ENCODE measurements at places on chromosomes 16 and 17.
A peak's percentile ranks its signal among the peaks of the same experiment; 100 is the strongest.

- no peak for DNase-seq
Observed at GRCh38 chr17:78529871-78530670, 47.1 kb downstream of the DNAH17 start.

GRCh38 chr16:3283543-3284447 is 504 bp downstream of the ZNF263 start:
- DNase-seq = no peak

DNA sequence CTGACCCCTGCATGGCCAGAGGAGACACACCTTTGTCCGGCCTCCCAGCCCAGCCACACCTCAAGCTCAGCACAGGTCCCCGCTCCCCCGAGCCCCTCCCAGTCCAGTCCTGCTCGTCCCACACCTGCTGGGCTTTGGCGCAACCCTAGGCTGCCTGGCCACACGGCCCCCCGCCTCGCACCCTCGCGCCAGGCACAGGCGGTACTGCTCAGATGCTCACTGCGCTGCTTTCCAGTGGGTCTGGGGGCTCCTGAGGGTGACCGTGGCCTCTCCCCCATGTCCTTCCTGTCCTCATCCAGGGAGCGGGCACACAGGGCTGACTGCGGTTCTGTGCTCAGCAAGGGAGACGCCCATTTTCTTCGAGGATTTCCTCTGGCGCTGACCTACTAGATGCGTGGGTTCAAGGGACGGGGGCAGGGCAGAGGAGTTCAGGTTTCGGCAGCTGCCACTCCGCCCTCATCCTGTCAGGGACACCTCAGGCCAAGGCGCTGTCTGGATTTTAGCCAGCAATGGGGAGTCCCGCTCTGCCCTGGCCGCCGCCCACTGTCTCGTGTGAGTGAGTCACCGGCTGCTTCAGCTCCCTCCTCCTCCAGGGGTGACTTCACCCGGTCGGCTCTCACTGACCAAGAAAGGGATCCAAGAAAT is 118.0 kb upstream of the ZNF469 start:
- peak; percentile 99 for DNase-seq

GRCh38 chr17:7418472-7419152 is 1.5 kb upstream of the SPEM1 start:
- DNase-seq = no peak

GRCh38 chr17:82356845-82357355 is 2.1 kb upstream of the TEX19 start:
- no peak for DNase-seq

DNA sequence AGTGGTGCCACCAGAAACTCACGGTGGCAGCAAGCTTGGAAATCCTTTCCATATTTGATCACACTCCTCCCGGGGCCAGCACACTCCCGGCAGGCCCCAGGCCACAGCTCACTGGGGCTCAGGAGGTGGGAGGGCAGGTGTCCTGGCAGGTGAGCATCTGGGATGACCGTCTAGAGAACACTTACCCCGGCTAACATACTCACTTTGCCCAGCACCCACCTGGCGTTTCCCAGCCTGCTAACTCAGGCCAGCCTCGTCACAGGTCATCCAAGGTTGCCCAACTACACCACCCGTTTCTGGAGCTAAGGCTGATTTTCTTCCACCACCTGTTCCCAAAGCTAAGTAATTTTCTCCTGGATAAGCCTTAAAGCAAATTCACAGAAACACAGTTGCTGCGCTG is 24.9 kb downstream of the FBXO31 start:
- DNase-seq = no peak

- DNase-seq = no peak
Observed at GRCh38 chr17:61088556-61088955, 311.1 kb upstream of the TBX2 start.
